SW 1271 (cell line): ENCODE measurements at places on chromosomes 6 and 20.

- no peak for DNase-seq
These were observed 170.3 kb downstream of the CD109 start for GRCh38 chr6:73866305-73866704.

DNA sequence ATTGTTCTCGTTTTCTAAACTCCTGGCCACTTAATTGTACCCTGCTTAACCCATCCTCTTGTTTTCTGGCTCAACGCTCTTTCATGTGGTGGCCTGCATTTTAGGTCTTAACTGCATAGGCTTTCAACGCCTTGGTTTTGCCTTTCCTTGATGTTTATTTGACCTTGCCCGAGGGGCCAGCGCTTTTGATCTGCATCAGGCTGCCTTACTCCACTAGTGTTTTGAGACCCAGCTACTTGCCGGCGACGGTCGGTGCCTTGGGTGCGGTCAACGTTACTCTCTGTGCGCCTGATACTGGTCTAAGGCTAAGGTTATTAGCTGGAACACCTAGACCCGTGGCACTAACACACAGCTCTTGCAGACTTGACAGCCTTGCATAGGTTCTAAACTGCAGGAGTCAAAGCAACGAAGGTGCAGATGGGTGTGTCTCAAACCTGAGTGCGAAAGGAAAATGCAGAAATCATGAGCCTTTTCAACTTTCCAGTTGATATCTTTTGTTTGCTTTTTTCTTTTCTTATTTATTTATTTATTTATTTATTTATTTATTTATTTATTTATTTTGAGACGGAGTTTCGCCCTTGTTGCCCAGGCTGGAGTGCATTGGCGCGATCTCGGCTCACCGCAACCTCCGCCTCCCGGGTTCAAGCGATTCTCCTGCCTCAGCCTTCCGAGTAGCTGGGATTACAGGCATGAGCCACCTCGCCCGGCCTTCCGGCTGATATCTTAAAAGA is 138.8 kb downstream of the HFE start:
- DNase-seq = no peak

DNA sequence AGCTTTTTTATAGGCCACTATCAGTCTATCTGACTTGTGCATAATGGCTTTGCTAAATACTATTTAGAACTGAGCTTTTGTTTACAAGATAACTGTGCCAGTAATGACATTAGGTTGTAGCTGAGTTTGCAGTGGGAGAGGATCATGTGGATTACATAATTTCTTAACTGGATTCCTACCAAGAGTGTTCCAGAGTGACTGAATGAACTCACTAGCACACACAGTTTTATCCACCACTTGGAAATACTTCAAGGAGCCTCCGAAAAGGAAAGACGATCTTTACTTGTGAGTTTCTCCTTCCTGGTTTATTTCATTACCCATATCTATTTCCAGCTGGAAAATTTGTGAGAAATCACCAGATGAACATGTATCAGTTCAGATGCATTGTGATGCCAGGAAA is 10.9 kb upstream of the SYNE1 start:
- no peak for DNase-seq

- peak; percentile 56 for DNase-seq
These were observed 141.5 kb downstream of the GMDS start for GRCh38 chr6:2103765-2104523.

GRCh38 chr20:56158489-56158888 is 90.0 kb upstream of the MC3R start:
- no peak for DNase-seq

- no peak for DNase-seq
These were observed 354.0 kb downstream of the ESR1 start for GRCh38 chr6:152161501-152161900.
